Pulmonary artery endothelial cell (primary cell): ENCODE measurements at places on chromosomes 13 and 19.

- no peak for DNase-seq
These were observed 1.4 kb upstream of the CYP2F1 start for GRCh38 chr19:41112728-41113290.

DNA sequence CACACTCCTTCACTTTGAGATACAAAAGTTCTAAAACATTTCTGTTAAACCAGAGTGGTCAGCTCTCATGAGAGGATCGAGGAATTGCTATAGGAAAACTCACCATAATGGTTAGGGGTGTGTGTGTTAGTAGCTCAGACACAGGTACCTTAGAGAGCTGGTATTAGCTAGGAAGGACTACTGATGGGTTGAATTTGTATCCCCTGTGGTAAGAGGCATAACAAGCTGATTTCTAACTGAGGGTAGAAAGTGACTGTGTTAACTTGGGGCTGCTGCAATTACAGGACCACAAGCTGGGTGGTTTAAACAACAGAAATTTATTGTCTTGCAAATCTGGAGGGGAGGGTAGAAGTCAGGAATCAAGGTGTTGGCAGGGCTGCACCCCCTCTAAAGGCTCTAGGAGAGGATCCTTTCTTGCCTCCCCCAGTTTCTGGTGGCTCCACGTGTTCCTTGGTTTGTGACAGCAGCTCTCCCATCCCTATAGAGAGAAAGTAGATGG, 17.4 kb downstream of the LEUTX start:
- DNase-seq, result no peak

DNA sequence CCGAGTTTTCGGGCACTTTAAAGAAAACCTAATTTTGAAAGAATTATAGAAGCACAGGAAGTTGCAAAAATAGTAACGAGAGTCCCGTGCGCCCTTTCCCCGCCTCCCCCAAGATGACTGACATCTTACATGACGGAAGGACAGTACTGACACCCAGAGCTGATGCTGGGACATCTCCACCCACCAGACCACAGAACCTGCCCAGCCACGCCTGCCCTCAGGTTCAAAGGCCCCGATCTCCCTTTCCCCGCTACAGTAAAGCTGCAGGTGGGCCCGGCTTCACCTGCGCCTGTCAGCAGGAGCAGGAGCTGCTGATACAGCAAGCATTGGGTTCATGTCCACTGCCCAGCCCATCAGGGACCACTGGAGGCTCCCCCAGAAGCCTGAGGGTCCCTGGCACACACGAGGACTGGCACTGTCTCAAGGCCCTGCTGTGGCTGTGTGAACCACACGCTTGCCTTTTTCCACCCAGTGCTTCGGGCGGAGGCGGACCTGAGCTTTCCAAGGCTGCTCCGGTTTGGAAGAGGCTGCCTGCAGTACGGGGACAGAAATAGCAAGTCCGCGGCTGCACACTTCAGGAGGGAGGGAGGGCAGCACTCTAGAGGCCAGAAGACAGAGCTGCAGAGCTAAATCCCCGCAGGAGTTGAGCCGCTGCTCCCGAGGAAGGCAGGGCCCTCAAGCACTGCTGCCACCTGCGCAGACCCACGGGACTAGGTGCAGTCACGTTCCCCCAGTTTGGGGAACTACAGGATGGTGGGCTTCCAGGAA, 8.7 kb downstream of the MAP2K2 start:
- DNase-seq, result no peak

DNA sequence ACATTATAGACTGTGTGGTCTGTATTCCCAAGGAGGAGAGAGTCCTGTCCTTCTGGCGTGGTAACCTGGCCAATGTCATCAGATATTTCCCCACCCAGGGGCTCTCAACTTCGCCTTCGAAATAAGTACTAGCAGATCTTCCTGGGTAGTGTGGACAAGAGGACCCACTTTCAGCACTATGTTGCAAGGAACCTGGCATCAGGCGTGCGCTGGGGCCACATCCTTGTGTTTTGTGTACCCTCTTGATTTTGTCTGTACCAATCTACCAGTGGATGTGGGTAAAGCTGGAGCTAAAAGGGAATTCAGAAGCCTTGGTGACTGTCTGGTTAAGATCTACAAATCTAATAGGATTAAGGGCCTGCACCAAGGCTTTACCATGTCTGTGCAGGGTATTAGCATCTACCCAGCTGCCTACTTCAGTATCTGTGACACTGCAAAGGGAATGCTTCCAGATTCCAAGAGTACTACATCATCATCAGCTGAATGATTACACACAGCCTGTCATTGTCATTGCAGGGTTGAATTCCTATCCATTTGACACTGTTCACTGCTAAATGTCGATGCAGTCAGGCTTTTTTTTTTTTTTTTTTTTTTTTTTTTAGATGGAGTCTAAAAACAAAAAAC, 148.0 kb downstream of the PRR20E start:
- DNase-seq, result no peak

DNA sequence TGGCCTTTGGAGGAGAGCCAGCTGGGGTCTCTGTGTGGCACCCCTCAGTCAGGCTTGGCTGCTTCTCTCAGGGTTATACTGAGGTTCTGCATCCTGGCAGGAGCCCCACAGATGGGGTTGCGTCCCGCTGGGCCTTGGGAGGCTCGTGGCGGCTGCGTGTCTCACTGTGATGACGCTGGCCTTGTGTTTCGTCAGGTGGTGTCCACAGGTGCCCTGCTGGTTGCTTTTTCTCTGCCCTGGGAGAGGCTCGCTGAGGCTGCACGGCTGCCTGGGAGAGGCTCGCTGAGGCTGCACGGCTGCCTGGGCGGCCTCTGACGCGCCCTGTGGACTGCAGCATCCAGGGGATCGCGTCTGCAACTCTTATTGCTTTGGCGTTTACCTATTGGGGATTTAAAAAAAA, 15.4 kb downstream of the DOT1L start:
- DNase-seq, result no peak

DNA sequence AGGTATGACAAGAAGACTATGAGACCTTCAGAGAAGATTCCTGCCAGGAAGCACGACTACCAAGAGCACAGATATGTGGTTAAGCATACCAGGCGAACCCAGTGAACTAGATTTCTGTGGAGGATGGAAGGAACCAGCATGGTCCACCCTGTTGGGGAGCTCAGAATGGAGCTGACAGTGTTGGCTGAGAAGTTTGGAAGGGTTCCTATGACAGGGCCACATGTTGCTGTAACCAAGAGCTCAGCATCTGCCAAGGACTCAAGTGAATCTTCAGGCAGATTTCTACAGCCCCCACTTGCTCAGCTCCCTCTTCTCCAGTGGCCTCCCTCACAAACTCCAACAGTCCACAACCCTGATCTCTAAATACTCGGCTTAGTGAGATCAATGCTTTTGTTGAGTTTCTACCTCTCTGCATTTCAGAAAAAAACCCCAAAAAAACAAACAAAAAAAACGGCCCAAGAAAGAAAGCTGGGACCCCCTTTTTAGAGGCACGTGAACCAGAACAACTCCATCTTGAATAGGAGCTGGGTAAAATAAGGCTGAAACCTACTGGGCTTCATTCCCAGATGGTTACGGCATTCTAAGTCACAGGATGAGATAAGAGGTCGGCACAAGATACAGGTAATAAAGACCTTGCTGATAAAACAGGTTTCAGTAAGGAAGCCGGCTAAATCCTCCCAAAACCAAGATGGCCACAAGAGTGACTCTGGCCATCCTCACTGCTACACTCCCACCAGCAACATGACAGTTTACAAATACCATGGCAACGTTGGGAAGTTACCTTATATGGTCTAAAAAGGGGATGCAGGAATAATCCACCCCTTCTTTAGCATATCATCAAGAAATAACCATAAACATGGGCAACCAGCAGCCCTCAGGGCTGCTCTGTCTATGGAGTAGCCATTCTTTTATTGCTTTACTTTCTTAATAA, 691.1 kb downstream of the UQCRFS1 start:
- DNase-seq, result no peak

DNA sequence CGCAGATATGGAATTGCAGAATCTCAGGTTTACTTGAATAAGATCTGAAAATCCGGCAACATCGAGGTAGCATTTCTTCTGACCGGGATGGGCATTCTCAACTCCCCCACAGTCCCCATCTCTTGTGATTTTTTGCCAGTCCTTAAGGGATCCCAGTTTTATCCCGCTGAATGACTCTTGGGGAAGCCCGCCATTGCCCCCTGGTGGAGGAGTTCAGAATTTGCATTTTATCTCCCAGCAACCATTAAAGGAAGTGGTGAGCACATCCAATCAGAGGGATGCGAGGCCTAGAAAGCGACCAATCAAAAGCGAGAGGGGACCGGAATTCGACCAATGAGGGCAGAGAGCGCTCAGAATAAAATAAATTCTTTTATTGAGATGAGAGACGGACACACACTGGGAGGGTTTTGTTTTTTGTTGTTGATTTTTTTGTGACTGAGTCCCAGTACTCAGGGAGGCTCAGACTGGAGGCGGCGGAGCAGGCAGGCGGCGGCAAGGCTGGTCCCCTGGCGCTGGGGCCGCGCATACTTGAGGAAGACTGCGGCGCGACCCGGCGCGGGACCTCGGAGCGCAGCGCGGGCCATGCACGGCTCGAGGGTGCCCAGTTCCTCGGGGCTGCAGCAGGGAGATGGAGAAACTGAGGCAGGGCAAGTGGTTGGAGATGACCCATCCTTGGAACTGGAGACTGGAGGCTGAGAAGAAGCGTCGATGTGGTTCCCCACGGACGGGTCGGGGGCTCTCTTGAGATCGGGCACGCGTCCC, 3.9 kb upstream of the TTC9B start:
- DNase-seq, result peak; percentile 76

DNA sequence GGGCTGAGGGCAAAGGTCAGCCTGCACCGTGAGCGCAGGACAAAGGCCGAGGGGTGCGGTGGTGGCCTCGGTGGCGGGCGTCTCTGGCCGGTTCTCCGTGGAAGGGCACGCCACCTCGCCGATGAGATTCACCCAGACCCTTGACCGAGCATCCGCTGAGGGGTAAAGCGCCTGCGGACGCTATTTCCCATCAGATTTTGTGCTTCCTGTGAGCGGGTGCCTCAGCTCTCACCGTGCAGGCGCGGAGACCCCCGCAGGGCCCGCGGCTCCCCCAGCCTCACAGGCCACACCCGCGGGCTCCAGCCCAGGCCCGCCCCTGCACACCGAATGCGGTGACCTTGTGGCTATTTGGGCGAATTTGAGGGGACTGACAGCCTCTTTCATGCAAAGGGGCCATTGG, 348.0 kb downstream of the TEX29 start:
- no peak for DNase-seq

GRCh38 chr13:41040584-41041334, 20.6 kb upstream of the WBP4 start:
- no peak for DNase-seq
